ENCODE measurements at places on chromosomes 1 and 21. TPM values are rescaled to one million over a fixed set of nuclear protein-coding genes. Genes with fewer than 3 reads are reported as not detected.

WNT4 gene
- total RNA-seq: 26.8 TPM

PLXNA2 gene
- 42.6 TPM for total RNA-seq

CSMD2 gene
- total RNA-seq: 0.55 TPM

GRCh38 chr1:55285834-55286233 is 70.7 kb upstream of the USP24 start:
- peaks cover 9% of the 10 kb centered on the region for H3K4me1 ChIP-seq
- no peak overlapping the region for H3K4me3 ChIP-seq
- H3K27me3 ChIP-seq: no peaks in the 10 kb centered on the region

DNA sequence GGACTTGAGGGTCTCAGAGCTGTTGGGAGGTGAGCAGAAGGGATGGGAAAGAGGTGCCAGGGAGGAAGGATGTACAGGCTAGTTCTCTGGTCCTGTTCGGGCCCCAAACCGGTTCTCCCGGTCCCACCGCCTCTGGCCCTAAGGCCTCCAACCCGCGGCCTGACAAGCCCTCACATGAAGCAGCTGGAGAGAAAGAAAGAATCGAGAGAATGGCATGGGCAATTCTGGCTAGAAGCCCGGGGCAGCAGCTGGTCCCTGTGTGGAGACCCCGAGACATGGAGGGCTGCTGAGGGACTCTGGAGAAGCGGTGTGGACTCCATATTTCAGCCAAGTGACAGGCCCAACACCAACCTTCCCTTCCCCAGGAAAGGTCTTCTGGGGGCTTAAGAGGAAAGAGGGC is 730 bp downstream of the CDC42SE1 start:
- DNase-seq: peak; percentile 85
- peak overlapping the region; percentile 95 for H3K27ac ChIP-seq
- peaks cover 45% of the 10 kb centered on the region for H3K4me1 ChIP-seq
- peaks cover 24% of the 10 kb centered on the region for H3K36me3 ChIP-seq
- no peaks in the 10 kb centered on the region for H3K27me3 ChIP-seq

GRCh38 chr1:10888791-10889649 is 92.6 kb upstream of the CASZ1 start:
- H3K36me3 ChIP-seq: no peaks in the 10 kb centered on the region
- peaks cover 54% of the 10 kb centered on the region for H3K27me3 ChIP-seq
- peak overlapping the region; percentile 27 for H3K4me3 ChIP-seq
- H3K4me1 ChIP-seq: peaks cover 31% of the 10 kb centered on the region

DNA sequence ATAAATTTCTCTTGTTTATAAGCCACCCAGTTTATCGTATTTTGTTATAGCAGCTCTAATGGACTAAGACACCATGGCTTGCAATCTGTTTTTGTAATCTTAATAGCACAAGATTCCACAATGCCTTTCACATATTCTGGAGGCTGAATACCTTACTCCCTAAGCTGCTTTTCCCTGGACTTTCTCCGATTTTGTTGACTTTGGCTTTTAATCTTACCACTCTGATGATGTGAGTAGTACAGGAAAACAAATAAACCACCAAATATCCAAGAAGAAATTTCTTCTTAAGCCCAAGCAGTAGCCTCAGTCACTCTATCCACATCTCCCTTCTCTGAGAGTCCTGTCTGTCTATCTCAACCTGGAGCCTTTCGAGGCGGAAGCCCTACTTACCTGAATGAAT is 838.6 kb downstream of the LTN1 start:
- no peak overlapping the region for H3K27ac ChIP-seq
- no peak overlapping the region for H3K4me3 ChIP-seq
- no peaks in the 10 kb centered on the region for H3K4me1 ChIP-seq
- no peaks in the 10 kb centered on the region for H3K27me3 ChIP-seq
